ENCODE measurements at places on chromosomes 4 and X.

DNA sequence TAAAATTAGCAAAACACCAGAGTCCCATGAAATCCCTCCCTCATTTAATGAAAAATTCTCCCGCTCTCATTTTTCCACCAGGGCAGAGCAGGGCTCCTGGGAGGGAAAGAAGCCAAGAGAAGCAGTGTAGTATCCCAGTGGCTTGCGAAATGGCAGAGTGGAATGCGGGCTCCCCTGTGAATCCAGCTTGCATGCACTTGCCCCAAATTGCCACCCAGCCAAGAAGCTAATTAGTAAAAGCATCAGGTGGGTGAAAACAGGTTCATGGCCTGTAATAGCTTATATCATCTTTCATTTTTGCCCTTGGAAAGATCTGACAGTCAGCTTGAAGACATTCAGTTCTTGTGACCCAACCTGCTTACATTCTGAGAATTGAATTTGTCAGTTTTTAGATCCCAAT, 10.1 kb downstream of the AMOT start:
- no peak for DNase-seq

- DNase-seq: no peak
Measured at GRCh38 chr4:57265831-57266582, 155.8 kb upstream of the IGFBP7 start.

- no peak for DNase-seq
Measured at GRCh38 chr4:6229095-6229494, 28.7 kb upstream of the JAKMIP1 start.

- no peak for DNase-seq
Measured at GRCh38 chr4:142098900-142099545, 462.6 kb downstream of the IL15 start.

- DNase-seq: no peak
Measured at GRCh38 chrX:7214251-7214650, 66.3 kb upstream of the PUDP start.

GRCh38 chrX:1336331-1336943, at the start of gene IL3RA:
TSS of gene IL3RA (plus strand) at chrX:1336785. CDS start at chrX:1341766, 4,981 bp downstream.
- DNase-seq: no peak

- no peak for DNase-seq
Measured at GRCh38 chrX:15072880-15073279, 197.0 kb downstream of the ASB9 start.

DNA sequence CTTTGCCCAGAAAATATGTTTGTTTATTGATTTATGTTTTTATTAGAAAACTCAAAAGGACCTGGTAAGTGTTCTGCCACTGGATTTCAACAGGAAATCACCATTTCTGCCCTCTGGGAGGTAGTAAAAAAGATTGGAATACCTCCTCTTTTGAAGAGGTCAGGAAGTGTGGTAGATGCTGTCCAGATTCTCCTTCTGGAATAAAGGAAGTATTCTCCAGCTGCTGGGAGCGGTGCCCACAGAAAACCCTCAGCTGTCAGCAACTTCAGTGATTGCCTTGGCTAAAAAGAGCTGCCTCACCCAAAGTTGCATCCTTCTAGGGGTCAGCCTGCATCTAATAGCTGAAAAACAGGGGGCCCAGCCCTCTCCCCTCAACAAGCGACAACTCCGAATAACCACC, 13.8 kb upstream of the ZNF674 start:
- DNase-seq: no peak

DNA sequence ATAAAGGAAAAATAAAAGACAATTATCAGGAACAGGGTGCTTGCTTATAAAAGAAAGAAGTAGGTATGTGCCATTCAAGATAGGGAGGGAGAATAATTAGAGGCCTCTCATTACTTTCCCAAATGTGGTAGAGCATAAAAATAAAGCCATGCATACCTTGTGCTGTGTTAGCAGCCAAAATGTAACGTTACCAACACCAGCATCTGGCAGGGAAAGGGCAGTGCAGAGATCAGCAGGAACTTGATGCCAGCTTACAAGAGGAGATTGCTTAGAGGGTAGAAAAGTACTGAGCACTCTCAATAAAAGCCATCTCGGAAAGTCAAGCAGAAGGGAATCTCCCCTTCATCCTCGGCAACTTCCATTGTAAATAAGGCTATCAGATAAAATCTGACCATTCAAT, 195.6 kb downstream of the RASL11B start:
- no peak for DNase-seq

- DNase-seq: no peak
Measured at GRCh38 chr4:185709802-185710486, 102.0 kb downstream of the SORBS2 start.

DNA sequence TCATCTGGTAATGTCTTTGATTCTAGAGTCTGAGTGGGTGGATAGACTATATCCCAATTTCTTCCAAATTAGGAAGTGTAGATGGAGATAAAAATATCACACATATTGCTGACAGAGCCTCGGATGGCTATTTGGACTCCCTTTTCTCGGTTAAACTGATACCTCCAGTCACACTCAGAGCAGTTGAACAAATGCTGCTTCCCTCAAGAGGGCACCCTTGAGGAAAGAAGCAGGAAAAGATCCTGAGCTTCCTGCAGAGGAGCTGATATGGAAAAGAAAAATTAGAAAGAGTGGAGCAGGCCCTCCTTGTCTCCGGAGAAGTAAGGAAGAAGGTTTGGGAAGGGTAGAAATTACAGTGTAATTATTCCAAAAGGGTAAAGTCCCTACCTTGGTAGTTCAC, 96.2 kb upstream of the CCSER1 start:
- no peak for DNase-seq

- no peak for DNase-seq
Measured at GRCh38 chr4:15476396-15476795, 6.7 kb downstream of the CC2D2A start.

- no peak for DNase-seq
Measured at GRCh38 chrX:64975491-64975890, 759 bp downstream of the ZC4H2 start.

DNA sequence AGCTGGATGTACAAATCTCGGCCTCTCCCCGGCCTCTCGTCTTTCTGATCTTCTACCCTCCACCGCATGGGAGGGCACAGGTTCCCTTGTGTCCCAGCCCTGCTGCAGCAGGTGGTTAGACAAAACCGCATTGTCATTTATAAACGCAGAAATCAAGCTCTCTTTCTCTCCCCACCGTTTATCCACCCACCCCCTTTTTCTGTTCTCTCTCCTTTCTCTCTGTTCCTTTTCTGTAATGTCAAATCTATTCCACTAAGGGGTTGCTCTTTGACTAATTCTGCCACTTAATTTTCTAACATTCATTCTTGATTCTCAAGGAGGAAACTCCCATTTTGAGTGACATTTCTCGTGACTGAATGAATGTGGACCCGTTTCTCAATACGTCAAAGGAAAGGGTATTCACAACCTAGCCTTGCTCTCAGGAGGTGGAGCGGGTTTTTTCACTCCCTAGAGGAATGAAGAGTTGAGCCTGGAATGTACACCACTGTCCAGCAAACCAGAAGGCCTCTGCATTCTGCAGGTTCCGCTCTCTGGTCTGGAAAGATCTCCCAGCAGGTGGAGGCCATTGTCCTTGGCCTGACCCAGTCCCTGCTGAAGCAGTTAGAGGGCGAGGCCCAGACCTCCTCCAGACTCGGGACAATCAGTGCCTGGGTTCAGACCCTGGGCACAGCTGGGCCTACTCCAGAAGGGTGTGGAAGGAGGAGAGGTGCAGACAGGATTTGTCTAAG, 70.9 kb upstream of the ENPP6 start:
- no peak for DNase-seq

GRCh38 chr4:2924765-2925301, 38.4 kb downstream of the NOP14 start:
- no peak for DNase-seq

- DNase-seq: no peak
Measured at GRCh38 chr4:107253090-107253489, 217.0 kb upstream of the DKK2 start.

- no peak for DNase-seq
Measured at GRCh38 chr4:23083391-23083790, 390.7 kb downstream of the GBA3 start.

GRCh38 chr4:45931154-45931553, 192.7 kb downstream of the GABRG1 start:
- DNase-seq: no peak

- DNase-seq: no peak
Measured at GRCh38 chrX:97016106-97016505, 132.4 kb downstream of the RPA4 start.

DNA sequence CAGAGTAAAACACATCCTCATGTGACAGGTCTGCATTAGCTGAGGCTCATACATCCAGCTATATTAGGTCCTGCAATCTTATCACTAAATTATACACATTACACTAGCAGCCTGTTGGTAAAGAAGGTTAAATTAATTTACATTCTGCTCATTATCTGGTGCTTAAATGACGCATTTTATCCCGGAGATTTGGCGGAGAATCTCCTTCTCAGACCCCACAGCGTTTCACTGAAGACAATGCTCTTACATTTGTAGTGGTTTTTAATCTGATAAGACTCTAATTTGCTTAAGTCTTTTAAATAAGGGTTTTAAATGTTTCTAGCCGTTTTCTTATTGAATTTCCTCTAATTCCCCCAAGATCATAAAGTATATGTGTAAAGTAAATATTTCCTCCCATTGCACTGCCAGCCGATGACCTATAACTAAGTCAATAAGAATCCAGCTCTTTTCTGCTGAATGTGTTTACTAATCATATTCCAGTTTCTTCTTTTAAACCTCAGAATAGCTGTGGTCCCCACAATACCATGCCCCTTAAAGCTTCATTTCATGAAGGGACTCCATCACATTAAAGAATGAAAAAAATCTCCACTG, 2.1 kb upstream of the PITX2 start:
- DNase-seq: no peak

- DNase-seq: no peak
Measured at GRCh38 chrX:108344216-108344615, 94.0 kb downstream of the COL4A6 start.

- DNase-seq: no peak
Measured at GRCh38 chr4:124139044-124139443, 573.5 kb downstream of the ANKRD50 start.

- no peak for DNase-seq
Measured at GRCh38 chr4:38662522-38663089, 1.4 kb upstream of the KLF3 start.

- DNase-seq: no peak
Measured at GRCh38 chr4:175376287-175376977, 435.6 kb downstream of the GPM6A start.

DNA sequence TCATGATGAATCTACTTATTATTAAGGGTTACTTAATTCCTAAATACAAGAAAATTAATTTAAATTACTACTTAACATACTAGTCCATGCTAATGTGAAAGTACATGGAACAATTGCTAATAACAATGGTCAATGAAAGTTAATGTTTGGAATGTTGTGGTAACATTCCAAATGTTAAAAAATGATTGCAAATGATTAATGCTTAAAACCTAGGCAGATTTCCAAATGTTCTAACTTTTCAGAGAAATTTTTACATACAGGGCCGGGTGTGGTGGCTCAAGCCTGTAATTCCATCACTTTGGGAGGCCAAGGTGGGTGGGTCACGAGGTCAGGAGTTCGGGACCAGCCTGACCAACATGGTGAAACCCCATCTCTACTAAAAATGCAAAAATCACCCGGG, 1851.3 kb upstream of the PCDH7 start:
- no peak for DNase-seq

DNA sequence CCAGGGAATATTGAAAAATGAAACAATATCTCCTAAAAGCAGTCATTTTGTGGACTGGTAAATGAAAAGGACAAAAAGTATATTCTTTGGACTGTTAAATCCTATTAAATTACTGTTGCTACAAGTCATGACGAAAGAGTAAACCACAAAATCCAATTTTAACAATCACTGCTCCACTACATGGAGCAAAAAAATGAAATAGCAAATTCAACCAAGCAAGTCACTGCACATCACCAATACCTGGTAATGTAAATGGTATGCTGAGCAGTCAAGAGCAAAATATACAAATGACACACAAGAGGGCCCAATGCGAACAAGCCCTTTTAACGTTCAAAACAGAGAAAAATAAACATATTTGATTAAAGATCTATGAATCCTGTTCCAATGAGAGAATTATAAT, 126.2 kb downstream of the KLHL13 start:
- no peak for DNase-seq

DNA sequence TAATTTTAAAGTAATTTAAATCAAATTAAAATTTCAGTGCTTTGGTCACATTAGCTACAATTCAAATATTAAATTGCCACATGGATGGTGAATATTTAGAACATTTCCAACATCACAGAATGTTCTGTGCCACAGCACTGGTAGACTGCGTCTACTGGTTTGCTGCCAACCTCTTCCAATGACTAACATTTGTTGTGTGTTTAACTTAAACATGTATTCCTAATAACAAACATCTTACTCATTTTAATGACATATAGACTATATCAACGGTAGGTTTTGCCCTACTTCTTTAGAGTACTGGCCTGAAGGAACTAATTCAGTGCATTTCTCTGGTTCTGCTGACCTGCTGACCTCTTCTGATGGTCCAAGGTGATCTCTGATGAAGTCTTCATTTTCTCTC, 157.6 kb downstream of the DCK start:
- no peak for DNase-seq

- no peak for DNase-seq
Measured at GRCh38 chrX:129693354-129693753, 38.6 kb upstream of the APLN start.

DNA sequence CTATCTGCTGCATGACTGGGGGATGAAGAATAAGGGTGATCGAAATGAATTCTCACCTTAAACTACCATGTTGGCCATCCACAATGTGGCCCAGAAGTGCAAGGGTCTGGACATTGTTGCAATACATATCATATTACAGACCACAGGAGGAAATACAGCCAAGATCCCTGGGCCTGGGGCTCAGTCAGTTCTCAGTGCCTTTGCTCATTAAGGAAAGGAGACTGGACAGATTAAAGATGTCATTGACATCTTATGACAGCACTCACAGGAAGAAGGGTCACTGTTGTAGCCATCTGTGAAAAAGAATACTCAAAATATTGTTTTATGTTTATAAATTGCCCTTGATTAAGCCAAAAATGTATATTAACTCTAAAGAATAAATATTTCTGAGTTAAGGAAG, 1345.2 kb downstream of the FSTL5 start:
- DNase-seq: no peak

DNA sequence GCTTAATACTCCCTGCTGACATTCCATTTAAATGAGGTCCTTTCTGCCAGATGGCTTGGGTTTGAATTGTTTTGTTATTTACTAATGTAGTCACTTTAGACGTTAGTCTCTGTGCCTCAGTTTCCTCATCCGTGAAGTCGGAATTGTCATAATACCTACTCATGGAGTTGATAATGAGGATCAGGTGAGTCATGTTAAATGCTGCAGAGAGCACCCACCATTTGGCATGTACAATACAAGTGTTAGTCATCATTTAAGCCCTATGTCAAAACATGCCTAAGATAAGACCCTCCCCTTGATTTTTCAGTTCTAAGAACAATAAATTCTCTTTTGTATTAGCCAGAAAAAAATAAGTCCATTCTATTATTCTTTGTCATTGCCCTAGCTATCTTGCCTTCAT, 534.8 kb upstream of the HTR2C start:
- DNase-seq: no peak

DNA sequence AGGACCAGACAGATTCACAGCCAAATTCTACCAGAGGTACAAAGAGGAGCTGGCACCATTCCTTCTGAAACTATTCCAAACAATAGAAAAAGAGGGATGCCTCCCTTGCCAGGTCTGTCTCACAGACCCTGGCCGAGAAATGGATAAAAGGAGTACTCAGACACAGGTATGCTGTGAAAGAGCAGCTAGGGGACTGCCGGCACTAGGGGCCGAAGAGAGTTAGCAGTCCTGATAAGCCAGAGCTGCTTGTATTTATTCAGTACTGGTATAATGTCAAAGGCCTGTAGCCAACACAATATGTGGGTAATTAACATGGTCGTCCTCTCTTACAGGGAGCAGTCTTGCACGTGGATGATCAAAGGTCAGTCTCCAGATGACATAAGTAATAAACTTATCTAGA, 1042.1 kb upstream of the LCORL start:
- no peak for DNase-seq

All from HFF-Myc (cell line).